Inflammatory macrophage treated with lipopolysaccharide for 4 hours (primary cell): ENCODE measurements at places on chromosomes 16 and 17.
A peak's percentile ranks its signal among the peaks of the same experiment; 100 is the strongest.

DNA sequence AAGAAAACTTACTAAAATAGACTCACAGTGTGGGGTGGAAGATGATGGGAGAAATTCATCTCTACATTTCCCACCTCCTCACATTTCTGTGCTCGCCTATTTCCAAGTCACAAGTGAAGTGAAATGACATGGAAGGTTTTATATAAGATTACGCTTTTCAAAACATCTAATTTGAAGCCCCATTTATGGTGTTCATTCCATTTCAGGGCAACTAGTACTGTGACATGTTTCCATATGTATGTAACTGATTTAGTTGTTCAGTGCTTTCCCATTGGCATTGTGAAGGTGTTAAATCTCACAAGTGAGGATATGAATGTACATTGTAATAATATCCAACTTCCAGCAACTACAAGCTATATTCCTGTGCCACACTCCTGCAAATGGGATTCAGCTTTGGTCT is 1174.8 kb downstream of the CDH11 start:
- no peak for DNase-seq

DNA sequence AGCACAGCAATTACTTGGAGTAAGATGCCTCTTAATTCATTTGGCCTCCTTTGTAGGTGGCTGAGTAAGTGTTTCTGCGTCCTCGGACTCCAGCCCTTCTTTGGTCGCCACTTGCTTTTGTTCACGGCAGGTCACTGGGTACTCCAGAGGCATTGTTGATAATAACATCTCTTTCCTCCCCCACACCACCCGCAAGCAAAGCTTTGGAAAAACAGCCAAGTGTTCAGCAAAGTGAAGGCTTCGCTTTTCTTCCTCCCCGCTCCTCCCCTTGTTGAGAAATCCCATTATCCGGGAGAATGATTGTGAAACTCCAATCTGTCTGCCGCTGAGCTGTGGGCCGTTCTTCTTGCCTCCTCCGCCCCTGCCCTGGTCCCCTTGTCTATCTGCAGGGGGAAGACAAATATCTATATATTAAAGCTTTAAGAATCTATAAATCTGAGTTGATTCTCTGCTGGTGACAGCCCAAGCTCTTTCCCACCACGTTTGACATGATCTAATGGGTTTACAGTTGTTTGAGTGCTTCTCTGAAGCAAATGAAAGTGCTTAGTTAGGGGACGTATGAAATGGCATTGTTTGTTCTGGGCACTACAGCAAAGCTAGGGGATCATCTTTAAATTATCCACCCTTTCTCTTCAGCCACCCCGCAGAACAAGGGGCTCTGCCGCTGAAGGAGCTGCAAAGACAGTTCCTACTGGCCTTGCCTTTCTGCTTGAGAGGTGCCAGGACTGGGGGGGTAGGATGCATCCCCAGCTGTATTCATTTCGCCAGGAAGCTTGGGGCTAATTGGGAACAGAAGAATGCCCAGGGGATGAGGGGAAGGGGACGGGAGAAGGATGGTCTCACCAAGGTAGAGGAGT is 167.1 kb downstream of the CCDC182 start:
- peak; percentile 68 for DNase-seq

GRCh38 chr17:78598013-78598471 is 20.8 kb upstream of the DNAH17 start:
- DNase-seq: peak; percentile 68

- no peak for DNase-seq
Measured at GRCh38 chr17:81402530-81402941, 7.3 kb downstream of the BAHCC1 start.

- no peak for DNase-seq
Measured at GRCh38 chr17:48483004-48483403, 47.8 kb downstream of the HOXB1 start.

DNA sequence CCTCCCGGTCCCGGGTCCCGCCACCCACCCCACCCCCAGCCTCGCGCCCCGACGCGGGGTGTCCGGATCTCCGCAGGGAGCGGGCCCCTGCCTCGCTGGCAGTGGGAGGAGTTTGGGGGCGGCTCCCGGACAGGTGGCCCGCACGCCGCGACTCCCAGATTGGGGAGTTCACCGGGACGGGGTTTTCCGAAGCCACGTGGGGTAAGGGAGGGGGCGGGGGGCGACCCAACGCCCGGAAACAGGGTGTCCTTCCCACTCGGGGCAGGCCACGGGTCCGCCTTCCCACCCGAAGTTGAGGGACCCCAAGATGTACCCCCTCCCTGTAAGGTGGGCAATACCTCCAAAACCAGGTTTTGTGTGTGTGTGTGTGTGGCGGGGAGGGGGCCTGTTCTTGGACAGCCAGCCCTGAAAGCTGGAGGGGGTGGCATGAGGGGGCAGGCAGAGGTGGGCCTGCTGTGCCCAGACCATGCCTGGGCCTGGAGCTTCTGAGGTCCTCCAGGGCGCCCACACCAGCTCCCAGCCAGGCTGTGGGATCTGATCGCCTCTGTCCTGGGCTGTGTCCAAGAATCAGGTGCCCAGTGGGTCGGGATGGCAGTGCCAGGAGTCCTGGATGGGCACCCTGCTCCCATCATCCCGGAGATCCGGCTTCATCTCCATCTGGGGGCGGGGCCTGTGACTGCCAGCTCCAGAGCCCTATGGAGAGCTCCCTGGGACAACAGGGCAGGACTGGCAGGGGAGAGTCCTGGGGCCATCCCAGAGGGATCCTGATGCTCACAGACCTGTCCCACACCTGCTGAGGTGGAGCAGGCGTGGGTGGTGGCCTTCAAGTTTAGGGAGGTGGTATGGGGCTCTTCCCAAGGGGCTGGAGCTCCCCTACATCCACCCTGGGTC is 767 bp downstream of the SYNGR2 start:
- peak; percentile 28 for DNase-seq

DNA sequence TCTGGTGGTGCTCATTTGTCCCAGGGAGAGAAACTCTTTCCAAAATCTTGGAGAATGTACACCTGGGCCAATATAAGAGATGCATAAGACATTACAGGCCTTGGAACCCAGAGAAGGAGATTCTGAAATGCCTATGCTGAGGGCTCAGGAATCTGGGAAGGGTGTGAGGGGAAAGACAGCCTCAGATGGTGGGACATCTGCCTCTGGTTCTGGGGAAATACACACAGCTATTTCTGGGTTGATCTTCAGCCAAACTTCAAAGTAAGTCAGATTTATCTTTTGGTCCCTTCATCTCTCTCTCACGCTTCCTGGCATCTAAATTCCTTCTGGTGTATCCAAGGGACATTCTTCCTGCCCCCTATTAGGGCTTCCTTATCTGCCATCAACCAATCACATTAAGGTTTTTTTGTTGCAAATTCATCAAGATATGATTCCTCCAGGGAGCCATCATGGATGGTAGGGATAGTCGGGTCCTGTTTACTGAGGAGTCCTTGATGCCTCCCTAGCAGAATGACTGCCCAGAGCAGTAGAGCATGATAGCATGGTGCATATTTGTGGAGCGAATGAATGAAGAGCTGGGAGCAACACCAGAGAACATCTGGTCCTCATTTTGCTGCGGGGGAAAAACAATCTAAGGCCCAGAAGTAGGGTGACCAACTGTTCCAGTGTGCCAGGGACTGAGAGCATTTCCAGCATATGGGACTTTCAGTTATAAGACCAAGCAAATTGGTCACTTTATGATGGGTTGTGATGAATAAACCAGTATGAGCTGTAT is 35.7 kb upstream of the DYNLL2 start:
- no peak for DNase-seq

DNA sequence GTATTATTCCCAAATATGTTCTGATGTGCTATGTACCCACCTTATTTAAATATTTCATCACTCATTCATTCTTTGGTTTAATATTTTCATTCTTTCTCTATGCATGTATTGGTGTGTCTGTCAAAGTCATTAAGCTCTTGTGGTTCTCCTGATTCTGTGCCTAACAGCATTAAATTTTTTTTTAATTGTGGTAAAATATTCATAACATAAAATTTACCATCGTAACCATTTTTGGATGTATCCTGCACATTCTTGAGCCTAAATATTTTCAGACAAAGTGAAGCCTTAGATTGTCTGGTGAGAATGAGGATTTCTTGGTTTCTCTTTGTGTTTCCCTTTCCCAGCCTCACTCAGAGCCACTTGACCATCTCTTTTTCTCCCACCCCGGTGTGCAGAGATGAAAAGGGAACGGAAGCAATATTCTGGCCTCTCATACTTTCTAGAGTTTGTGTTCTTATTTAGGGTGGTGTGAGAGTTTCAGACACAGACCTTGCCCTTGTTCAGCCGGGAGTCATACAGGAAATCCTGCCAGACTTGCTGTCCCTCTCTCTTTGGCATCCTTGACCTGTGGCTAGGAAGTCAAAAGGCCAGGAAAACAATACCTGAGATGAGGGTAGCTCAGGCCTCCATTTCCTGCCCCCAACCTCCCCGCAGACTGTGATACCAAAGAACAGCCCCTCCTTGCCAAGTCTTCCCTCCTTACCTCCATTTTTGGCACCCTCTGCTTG is 4.9 kb downstream of the CCL5 start:
- no peak for DNase-seq
